ENCODE measurements at places on chromosomes 13 and 19.

GRCh38 chr13:40383132-40383531 is 283.3 kb downstream of the FOXO1 start:
- DNase-seq = peak; percentile 56

DNA sequence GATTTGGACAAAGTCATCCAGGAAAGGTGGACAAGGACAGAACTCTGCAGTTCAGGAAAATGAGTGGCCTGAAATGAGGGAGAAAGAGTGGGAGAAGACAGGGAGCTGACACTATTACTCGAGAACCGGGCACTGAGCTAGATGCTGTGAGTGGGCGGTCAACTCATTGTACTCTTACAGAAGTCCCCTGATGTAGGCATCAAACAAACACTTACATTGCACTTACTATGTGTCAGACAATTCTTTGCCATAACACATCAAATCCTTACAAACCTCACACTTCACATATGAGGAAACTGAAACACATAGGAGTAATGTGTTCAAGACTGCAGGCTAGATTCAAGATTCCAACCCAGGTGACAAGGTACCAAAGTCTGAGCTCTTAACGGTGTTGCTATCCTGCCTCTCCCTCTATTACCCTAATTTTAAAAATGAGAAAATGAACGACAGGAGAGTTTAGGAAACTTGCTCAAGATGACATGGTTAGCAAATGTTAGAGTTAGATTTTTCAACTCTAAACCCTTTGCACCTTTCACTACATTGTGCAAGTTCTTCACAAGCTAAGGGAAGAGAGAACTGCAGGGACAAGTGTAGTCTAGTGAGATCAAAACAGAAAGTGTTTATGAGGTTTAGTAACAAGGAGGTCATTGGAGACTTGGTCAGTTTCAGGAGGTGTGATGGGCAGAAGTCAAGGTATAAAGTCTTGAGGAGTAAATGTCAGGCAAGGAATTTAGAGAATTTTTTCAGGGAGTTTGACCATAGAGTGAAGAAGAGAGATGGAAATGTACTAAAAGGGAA is 4.9 kb upstream of the MEDAG start:
- DNase-seq = no peak

GRCh38 chr19:47266401-47266941 is 8.2 kb upstream of the INAFM1 start:
- DNase-seq = no peak

GRCh38 chr13:102768909-102769308 is 4.7 kb downstream of the TEX30 start:
- DNase-seq = no peak

- DNase-seq = no peak
Observed at GRCh38 chr19:1856345-1856697, 7.1 kb downstream of the KLF16 start.

DNA sequence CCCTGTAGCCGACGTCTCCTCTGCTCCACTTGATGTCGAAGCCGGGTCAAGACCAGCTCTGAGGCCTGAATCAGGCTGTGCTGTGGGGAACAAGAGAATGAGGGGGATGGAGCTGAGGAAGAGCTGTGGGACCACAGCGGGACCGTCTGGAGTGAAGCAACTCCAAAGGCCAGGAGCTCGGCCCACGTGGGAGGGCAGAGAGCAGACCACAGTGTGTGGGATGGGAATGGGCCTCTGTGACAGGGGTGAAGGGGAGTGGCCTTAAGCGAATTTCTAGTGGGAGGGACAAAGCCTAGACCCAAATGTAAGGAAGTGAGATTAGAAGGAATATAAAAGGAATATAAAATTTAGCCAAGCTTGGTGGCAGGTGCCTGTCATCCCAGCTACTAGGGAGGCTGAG is 3.8 kb upstream of the SLC8A2 start:
- DNase-seq = no peak

- DNase-seq = no peak
Observed at GRCh38 chr19:56822755-56823154, 17.8 kb downstream of the PEG3 start.

DNA sequence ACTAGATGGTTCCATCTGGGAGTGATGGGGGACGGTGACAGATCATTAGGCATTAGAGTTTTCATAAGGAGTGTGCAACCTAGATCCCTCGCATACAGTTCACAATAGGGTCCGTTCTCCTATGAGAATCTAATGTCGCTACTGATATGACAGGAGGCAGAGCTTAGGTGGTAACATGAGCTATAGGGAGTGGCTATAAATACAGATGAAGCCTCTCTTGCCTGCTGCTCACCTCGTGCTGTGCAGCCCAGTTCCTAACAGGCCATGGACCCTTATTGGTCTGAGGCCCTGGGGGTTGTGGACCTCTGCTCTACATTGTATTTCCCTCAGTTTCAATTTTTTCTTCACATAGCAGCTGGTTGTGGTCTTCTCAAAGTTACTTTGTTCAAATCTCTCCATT is 56.5 kb downstream of the CDK8 start:
- no peak for DNase-seq

GRCh38 chr19:8210421-8211101 is 1.4 kb downstream of the CERS4 start:
- no peak for DNase-seq

- DNase-seq = peak; percentile 75
Observed at GRCh38 chr13:31204592-31204991, 4.8 kb downstream of the B3GLCT start.

GRCh38 chr13:70324519-70324918 is 216.3 kb upstream of the KLHL1 start:
- DNase-seq = no peak

DNA sequence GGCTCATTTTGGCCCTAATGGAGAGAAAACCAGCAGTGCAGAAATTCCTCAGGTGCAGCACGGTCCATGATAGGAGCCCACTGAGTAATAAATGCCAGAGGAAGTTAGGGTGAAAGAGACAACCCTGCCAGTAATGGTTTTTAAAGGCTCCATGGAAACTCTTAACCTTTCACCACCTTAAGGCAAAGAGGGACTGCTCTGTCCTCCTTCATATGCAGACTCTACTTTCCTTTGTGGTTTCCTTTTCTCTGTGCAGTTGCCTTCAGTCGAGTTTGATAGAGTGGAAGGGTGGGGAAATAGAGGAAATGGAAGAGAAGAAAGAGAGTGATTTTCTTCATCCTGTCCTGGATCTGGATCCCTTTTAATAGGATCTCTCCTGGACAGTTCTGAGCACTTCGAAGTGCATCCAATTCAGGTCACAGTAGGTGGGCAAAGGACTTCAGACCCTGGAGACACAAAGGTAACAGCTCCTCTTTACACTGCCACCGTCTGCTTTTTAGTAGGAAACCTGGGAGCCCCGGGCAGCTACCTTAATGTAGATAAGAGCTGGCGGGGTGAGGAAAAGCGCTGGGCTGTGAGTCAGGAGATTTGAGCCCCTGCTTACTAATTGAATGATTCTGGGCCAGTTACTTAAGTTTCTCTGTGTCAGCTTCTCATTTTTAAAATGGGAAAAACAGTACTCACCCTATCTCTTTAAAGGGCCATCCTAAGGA is 294.8 kb downstream of the KCNRG start:
- DNase-seq = no peak

DNA sequence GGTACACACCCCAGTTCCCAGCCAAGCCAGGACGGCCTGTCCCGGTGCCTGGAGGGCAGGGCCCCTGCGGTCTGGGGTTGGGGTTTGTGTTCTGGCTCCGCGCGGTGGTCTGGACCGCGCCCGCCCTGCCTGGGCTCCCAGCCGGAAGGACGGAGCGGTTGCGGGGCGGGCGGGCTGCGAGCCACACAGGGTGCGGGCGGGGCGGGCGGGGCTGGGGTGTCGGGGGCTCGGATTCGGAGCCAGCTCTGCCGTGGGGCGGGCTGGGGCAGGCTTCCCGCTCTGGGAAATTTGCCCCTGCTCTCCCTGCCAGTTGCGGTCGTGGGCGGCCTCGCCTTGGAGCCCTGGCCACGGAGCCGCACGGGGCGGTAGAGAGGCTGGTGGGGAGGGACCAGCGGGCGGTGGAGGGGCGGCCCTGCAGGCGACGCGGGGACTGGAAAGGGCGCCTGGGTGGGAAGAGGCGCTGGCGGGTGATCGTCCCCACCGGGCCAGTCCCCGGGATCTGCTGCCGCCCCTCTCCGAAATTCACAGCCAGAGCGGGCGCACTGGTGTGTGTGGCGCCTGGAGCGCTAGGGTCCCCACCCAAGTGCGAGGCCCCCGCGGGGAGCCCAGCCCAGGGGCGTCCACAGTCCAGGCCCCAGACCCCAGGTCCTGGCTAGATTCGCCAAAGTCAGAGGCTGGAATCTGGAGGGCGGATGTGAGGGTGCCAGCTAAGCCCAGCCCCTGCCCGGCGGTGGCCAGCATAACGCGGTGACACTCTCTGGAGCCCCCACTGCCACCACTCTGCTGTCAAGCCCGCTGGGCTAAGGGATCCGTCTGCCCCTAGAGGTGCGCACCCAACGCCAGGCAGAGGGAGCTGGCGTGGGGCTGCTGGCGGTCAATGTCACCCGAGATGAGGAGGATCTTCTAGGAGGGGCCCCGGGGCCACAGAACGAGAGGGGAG is 11.0 kb upstream of the ZNF492 start:
- DNase-seq = no peak

DNA sequence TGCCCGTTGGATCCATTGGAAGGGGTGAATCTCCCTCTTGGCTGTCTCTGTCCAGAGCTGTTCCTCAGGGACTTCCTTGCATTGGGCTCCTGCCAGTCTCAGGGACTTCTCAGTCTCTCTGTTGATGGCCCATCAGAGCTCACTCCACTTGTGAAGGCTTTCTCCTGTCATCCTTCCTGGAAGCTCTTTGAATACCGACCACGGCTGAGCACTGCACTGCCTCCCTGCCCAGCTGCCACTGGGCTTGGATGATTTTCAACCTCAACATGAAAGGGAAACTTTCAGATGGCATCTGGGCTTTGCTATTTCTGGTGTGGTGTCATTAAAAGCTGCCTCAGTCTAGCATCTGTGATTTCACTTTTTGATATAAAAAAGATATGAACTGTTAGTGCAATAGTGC is 66.1 kb upstream of the ANKRD10 start:
- no peak for DNase-seq

DNA sequence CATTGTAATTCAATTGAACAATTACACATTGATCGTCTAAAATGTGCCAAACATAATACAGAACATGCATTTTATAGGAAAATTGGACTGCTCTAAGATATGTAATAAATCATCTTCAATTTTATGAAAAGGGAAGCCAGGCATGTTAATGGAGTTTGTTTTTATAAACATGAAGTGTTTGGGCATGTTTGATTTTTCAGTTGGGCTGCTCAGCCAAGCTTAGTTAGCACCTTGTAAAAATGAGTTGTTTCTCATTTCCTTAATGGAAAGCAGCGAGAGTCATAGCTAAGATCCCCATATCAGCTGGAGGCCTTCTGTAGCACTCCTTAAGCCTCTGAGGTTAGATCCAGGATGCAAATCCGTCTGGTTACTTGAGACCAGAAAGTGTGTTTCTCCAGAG is 422.3 kb downstream of the SPRY2 start:
- DNase-seq = peak; percentile 9

GRCh38 chr19:35514282-35514809 is 897 bp upstream of the DMKN start:
- DNase-seq = peak; percentile 48

- peak; percentile 9 for DNase-seq
Observed at GRCh38 chr19:57363688-57364181, 384 bp downstream of the TRAPPC2B start.

DNA sequence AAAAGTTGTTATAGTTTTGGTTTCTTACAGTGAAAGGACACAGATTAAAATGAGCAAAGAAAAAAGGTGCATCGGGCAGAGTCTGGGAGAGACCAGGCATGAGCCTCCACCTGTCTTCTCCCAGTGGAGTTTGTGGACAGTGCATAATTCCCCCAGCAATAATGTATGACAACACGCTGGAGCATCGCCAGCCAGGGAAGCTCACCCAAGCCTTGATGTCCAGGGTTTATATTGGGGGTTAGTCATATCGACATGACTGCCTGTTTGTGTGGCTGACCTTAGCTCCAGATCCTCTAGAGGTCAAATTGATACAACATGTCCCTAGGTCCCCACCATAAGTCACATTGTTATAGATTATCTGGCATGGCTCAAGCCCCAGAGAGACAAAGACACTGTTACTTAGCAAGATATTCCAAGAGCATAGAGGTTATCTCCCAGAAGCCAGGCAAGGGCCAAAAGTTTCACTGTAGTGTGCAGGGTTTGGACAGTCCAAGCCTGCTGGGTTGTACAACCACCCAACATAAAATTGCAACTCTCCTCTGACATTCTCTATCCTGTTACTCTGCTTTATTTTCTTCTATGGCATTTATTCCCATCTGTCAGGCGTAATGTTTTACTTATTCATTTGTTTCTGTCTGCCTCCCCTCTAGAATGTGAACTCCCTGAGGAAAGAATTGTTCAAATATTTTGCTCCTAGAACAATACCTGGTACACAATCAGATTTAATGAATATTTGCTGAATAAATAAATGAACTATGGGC is 5.6 kb upstream of the KLK13 start:
- no peak for DNase-seq

GRCh38 chr13:35512271-35512920 is 35.9 kb upstream of the MAB21L1 start:
- peak; percentile 85 for DNase-seq

DNA sequence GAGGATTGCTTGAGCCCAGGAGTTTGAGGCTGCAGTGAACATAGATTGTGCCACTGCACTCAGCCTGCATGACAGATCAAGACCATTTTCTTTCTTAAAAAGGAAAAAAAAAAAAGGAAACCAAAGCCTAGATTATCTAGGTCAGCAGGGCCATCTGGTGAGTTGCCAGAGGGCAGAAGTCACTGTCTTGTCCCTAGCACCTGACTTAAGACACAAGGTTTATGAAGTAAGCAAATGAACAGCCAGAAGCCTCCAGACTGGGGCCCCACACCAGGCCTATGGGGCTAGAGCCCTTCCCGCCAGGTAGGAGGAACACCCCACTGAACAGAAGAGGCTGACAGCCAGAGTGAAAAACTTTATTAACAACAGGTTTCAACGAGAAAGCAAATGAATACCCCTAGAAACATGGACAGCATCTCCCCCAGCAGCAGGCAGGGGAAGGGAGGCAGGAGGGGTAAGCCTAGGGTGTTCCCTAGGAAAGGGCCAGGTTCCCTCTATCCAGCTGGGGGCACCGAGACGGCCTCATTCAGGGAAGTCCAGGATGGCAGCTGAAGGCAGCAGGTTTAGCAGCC is 1.2 kb downstream of the WDR83 start:
- DNase-seq = no peak

- no peak for DNase-seq
Observed at GRCh38 chr13:25871389-25872125, 180.3 kb downstream of the SHISA2 start.

GRCh38 chr13:109408591-109409382 is 377.6 kb downstream of the IRS2 start:
- no peak for DNase-seq

DNA sequence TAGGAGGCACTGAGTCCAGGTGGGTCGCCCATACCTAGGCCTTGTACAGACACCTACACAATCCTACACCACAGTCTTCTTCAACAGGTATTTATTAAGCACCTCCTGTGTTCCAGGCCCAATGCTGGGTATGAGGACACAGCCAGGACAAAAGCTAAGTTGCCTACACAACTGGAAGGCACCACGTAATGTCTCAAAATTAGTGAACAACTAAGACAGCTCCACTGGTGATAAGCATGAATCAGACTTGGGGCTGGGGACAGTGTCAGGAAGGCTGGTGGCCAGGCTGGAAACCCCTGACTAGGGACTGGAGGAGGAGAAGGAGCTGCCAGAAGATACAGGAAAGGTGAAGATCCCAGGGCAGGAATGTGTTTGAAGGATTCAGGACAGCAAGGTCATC is 2.4 kb downstream of the SMIM24 start:
- DNase-seq = no peak
